ENCODE measurements at places on chromosomes 2 and 18. TPM values are rescaled to one million over a fixed set of nuclear protein-coding genes. Genes with fewer than 3 reads are reported as not detected.
A peak's percentile ranks its signal among the peaks of the same experiment; 100 is the strongest.

- no peak for DNase-seq
Measured at GRCh38 chr2:65678779-65679391, 246.5 kb upstream of the SPRED2 start.

- peak; percentile 82 for DNase-seq
Measured at GRCh38 chr2:43622931-43623451, 14.1 kb upstream of the PLEKHH2 start.

The MARCO gene
- total RNA-seq = 2.7 TPM

- DNase-seq = no peak
Measured at GRCh38 chr2:18477293-18477692, 83.2 kb downstream of the RDH14 start.

DNA sequence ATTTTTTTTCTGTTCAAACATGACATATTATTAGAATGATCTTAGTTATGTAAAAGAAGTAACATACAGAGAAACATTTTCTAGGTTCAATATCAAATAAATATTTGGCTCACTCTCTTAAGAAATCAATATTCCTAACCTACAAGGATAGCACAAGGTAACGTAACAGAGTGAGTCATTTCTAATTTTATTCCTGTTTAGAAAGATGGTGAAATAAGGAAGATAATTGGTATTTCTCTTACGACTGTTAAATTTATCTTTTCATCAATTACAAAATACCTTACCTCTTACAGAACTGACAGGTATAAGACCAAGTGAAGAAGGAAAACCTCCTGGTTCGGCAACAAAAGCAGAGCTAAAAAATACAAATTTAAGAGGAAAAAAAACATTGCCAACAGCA lies 45.1 kb downstream of the PRELID3A start:
- DNase-seq = no peak

DNA sequence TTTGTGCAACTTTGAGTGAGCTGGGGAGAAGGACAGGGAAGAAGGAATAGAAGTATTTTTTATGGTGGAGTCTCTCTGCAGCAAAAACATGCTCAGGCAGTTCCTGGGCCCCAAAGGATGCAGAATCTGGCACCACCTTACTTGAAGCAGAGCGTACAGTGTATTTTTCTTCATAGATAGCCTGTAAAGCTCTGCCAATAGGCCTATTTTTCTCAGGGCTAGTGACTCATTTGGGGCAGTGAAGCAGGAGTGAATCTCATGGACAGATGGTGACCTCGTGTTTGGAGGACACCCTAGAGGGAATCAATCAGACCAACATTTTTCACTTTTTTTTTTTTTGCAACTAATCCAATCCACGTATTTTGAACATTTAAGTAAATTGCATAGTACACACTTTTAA lies 268.1 kb upstream of the CXCR4 start:
- DNase-seq = no peak

The CXCR1 gene
- total RNA-seq = 0.31 TPM

DNA sequence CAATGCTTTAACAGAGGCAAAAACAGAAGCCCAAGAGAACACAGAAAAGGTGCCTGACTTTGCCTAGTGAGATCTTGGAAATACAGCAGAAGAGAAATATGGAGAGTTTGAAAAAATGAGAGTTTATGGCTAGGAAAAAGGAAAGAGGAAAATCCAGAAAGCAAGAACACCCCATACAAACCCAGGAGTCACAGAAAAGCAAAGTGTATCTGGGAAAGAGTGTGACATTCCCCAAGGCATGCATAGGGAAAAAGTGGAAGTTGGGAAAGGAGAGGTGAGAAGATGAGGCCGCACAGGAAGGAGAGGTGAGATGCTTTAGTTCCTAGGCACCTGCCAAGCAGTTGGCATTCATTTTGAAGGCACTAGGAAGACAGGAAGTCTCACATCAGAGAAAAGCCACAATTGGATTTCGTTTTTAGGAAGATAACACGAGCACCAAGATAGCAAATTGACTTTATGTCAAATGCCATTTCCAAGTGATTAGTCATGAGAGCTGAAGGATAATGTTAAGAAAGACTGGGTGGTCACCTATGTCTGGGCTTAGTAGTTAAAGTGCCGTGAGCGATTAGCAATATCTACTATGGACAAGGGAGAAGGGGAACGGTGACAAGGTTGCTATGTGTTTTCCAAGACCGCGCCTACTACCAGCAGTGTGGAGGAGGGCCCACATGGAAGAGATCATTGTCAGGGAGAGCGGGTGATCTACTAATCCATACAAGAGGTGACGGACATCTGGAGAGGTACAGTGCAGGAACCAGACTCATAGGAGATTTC lies 224.1 kb upstream of the PARD3B start:
- DNase-seq = no peak

DNA sequence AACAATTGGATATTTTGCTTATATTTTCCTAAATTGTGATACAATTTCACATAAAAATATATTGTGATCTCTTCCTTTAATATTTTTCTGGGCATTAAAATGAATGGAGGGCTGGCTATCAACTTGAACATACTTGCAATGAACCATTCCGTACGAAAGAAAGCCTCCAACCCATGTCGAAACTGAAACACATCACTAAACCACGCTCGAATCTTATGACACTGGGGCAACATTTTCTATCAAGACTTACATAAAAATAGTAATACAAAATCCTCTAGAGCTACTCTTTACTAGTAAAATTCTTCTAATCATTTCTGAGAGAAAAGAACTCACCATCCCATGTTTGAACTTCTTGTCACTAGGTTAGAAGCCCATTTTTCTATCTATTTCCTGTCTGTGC lies 132.8 kb upstream of the DOK6 start:
- DNase-seq = no peak

The KIF5C gene
- total RNA-seq = 2.3 TPM

DNA sequence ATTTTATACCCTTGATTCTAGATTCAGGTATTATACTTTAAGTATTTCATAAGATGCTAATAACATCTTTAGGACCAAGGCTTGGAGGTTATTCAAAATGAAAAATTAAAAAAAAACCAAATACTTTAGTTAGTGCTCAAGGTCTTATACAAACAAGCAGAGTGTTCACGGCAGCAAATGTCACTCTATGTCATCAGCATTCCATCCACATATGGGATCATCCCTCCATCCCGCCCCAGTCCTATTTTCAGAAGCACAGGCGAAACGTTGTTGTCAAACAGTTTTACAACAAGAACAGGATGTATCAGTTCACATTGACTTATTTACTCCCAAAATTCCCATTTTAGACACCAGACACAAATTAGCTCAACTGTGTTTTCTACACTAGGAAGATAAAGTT lies 83.7 kb downstream of the DSEL start:
- no peak for DNase-seq

DNA sequence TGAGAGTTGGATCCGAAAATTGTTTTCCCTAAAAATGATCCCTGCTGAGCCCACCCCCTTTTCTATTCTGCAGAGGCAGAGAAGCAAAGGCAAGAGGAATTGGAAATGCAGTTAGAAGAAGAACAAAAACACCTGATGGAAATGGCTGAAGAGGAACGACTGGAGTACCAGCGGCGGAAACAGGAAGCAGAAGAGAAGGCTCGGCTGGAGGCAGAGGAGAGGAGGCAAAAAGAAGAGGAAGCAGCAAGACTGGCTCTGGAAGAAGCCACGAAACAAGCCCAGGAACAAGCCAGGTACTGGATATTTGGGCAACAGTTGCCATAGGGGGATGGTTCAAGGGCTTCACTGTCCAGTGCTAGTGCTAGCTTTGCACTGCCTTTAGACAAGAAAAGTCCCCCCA lies 41.7 kb downstream of the SUMO1 start:
- DNase-seq = no peak

The SFT2D3 gene
- total RNA-seq = 11.6 TPM

DNA sequence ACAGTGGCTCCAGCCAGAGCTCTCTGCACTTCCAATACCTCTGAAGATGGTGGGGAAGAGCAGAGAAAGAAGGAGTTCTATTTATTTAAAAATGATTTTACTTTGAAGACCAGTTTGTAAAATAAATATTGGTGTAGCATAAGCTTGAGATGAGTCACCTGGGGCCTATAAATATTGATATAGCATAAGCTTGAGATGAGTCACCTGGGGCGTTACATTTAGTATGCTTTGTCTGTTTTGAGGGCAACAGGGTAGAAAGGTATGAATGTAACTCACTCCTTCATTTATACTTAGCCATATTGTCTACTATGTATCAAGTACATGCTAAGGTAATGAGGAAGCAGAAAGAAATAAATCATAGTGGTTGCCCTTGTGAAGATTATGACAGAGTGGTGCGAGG lies 7.7 kb upstream of the SULT1C4 start:
- peak; percentile 30 for DNase-seq

- DNase-seq = no peak
Measured at GRCh38 chr2:112918256-112918655, 7.3 kb downstream of the IL37 start.

GRCh38 chr2:231051116-231051515 lies 5.6 kb upstream of the PSMD1 start:
- DNase-seq = no peak

DNA sequence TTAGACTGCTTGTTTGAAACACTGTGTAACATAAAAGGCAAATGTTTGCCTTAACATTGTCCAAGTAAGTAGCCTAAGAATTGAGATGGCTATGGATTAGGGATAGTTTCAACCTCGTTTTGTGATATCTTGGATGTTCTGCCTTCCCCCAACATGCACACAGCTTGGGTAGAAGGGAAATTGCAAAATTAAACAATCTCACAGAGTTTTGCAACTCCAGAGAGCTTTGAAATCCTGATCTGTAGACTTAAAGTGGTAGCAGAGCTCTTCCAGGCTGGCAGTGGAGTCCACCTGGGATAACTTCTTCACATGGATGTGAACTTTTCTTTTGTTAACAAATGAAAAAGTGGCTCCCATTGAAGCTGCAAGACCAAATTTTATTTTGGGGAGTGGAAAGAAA lies 59.6 kb downstream of the CHRNA1 start:
- no peak for DNase-seq

- DNase-seq = no peak
Measured at GRCh38 chr2:208189810-208190503, at the start of gene C2orf80. C2orf80 (minus strand) TSS chr2:208190030; CDS start chr2:208186986, 3,044 bp downstream.

DNA sequence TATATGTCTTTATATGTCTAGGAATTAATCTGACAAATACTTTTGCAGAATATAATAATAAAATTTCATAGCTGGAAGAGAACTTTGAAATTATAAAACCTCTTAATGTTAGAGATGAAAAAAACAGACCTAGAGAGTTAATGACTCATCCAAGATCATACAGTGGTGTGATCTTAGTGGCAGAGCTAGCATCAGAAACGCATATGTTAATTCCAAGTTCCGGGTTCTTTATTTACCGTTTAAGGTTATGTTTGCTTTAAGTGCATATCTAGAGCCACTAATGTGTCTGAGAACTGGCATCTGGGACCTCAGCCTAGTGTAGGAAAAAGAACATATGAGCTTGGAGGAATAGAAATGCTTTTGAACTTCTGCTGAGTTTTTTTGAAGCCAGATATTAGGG lies 24.3 kb downstream of the CERS6 start:
- no peak for DNase-seq

GRCh38 chr18:64405161-64405560 lies 256.3 kb upstream of the LINC00305 start:
- DNase-seq = peak; percentile 45

GRCh38 chr18:12092398-12093229 lies 1.0 kb upstream of the ANKRD62 start:
- DNase-seq = no peak

DNA sequence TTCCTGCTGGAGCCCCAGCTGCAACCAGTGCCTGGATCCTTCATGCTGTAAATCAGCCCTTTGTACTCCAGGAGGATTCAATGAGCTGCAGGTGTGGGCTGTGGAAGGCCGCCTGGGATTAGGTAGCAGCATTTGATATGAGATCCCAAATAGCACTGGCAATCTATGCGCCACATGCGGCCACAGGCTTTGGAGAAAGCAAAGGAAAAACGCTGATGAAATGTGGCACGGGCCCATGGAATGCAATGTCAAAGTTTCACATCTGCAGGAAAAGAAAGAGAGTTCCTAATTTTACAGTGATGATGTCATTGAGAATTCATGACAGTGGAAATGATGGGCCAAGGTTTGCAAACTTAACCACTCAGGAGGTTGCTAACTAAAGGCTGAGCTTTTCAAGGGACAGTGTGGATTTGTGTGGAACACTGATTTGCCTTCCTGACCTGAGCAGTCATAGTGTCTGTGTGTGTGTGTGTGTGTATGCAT lies 216.4 kb upstream of the OSR1 start:
- peak; percentile 92 for DNase-seq

- DNase-seq = no peak
Measured at GRCh38 chr2:122150524-122151280, 395.3 kb downstream of the TSN start.

DNA sequence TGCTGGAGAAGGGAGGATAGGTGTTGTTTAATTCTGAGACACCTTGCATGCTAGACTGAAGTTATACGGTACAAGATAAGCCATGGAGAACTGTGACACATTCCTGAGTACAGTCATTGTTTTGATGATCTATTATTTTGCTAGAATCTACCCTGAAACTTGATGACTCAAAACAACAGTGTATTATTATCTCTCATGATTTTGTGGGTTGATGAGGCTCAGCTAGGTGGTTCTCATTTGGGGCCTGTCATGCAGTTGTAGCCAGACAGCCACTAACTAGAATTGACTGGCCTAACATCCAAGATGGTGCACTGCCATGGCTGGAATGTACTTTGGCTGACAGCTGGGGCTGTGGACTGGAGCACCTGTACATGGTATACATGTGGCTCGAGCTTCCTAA lies 5.4 kb upstream of the IL1R1 start:
- DNase-seq = no peak

- no peak for DNase-seq
Measured at GRCh38 chr2:234454433-234454832, 42.4 kb downstream of the ARL4C start.

DNA sequence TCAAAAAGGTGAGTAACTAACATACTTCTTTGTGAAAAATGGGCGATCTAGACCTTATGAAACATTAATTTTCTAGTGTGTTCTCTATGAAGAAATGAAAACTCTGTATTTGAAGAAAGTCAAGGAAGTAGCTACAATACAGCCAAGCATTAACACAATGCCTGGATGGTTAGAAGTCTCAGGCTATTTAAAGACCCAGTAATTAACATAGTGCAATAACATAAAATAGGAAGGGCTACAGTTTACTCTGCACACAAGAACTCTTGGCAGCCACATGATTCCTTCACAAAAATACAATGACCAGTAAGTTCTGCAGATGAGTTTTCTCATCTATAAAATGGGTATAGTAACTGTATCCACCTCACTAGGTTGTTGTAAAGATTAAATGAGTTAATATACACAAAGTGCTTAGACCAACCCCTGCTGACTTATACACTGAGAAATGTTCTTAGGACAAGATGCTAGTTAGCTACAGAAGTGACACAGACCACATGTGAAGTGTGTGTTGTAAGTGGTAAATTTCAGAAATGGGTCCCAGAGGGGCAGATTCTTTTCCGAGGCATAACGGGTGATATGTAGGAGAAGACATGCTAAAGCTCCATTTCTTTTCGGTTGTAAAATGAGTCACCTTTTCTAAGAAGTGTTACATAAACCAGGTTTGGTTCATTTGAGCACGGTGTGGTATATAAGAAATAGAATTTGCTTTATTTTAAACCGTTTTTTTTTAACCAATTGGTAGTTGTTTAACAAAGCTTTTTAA lies 61.8 kb downstream of the CXCR4 start:
- no peak for DNase-seq

- DNase-seq = no peak
Measured at GRCh38 chr2:42839809-42840501, 47.6 kb upstream of the HAAO start.

All from tongue (tissue), 3 donors.